T-helper 2 cell treated with Interferon-gamma antibody and Interleukin-4, amounts not matched to agents 5 μg/mL and 100 μg/mL, for 36 hours (primary cell): ENCODE measurements at places on chromosomes 1 and 21.

DNA sequence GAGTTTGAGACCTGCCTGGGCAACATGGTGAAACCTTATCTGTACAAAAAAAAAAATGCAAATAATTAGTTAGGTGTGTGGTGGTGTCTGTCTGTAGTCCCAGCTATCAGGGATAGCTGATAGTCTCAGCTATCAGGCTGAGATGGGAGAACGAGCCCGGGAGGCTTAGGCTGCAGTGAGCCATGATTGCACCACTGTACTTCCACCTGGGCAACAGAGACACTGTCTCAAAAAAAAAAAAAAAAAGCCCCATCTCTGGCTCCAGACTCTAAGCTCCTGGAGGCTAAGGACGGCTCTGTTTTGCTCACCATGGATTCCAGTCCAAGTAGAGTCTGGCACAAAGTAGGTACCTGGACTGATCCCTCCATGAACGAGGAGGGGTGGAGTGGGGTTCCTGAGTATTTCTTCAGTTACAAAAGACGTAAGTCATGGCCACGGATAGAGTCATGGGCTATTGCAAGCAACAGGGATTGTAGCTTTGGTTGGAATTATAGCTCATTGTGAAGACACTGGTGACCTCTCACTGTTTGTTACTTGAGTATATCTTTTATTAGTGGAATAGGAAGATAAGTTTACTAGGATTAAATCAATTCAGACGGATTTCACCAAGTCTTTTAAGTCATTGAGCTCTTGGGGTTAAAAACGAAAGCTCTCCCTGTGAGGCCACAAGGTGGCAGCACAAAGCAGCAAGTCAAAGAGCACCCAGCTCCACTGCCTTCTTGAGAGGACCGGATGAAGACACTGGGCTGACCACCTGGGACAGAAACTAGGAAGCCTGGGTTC is 35.6 kb upstream of the TMEM61 start:
- peak; percentile 54 for DNase-seq

GRCh38 chr1:3609016-3609768 is 2.1 kb downstream of the MEGF6 start:
- no peak for DNase-seq

- peak; percentile 44 for DNase-seq
Measured at GRCh38 chr1:67700692-67701410, 15.8 kb downstream of the GADD45A start.

DNA sequence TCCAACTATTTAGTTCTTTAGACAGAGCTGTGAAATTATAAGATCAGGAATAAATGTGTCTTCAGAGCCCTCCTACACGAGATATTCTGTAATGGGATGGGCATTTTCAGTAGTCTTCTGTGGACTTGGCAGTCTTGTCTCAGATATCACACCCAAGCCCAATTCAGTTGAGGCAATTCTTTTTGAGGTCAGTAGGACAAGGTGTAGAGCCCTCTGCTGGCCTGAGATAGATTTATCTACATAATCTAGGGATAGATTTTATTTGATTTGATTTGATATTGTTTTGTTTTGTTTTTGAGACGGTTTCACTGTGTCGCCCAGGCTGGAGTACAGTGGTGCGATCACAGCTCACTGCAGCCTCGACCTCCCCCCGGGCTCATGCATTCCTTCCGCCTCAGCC is 77.5 kb downstream of the FMN2 start:
- no peak for DNase-seq

DNA sequence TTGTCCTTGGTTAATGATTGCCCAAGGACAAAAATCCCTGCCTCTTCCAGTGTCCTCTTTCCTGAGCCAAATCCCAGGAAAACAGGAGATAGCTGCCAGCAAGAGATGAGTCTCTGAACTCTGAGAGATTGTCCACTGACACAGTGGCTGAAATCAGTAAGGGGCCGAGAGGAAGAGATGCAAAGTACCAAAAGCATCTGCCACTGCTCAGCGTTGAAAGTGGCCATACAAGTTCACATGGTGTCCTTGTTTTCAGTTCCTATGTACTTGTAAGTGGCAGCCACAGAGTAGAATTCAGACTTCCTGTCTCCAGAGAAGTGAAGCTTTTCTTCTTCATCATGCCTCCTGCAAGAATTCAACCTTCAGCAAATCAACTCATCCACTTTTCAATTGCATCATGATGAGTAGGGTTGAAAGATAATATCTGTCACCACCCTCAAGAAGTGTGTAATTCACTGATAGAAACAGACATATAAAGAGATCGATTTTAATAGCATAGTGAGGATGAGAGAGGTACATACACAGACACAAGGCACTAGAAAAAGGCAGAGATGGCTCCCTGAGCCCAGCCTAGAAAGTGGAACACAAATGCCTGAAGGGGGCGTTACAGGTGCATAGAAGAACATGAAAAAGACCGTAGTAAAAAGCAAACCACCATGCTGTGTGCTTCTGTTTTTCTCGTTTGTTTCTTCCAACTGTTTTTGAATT is 185.8 kb downstream of the MRPL39 start:
- peak; percentile 71 for DNase-seq

DNA sequence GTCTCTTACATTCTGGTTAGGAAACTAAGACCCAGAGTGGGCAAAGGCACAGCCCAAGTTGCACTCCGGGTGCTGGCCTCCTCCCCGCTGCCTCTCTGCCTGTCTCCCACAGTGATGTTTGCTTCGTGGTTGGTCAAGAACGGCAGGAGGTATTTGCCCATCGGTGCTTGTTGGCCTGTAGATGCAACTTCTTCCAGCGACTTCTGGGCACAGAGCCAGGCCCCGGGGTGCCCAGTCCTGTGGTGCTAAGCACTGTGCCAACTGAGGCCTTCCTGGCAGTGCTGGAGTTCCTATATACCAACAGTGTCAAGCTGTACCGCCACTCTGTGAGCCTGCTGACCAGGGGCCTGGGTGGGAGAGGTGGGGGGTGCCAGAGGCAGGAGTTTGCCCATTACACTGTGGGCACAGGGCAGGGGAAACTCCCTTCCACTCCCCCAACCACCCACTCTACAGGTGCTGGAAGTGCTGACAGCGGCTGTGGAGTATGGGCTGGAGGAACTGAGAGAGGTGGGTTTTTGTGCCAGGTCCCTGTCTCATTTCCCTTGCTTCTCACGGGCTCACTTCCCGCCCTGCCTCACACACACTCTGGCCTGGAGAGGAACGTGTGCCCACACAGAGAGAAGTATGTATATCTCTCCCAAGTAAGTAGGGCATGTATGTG is 1.9 kb downstream of the BTBD19 start:
- DNase-seq, result peak; percentile 35

GRCh38 chr1:200139661-200140250 is 112.2 kb downstream of the NR5A2 start:
- no peak for DNase-seq

GRCh38 chr1:235712812-235713211 is 63.2 kb upstream of the GNG4 start:
- DNase-seq, result no peak

GRCh38 chr1:156421939-156422601 is 53.1 kb downstream of the RHBG start:
- no peak for DNase-seq

GRCh38 chr21:45130324-45130774 is 56.0 kb downstream of the ADARB1 start:
- DNase-seq, result no peak

GRCh38 chr1:1302006-1302430 is 5.7 kb downstream of the ACAP3 start:
- no peak for DNase-seq

DNA sequence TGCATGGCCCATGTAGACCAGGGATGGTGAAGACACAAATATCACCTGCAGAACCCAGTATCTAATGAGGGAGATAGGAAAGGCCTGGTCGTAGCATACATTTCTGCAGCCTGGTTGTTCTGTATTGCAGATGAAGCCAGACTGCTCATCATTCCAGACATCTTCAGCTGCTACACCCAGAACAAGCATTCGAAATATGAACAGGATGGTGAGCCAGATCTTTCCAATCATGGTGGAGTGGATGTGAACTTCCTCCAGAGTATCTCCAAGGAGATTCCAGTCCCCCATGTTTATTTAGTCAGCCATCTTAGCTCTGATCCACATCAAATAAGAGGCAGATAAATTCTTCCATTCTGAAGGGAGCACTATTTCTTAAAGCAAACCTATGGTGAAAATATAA is 2.7 kb upstream of the MYCBP start:
- DNase-seq, result no peak
